Stimulated activated CD4-positive, alpha-beta T cell treated with anti-CD3 and anti-CD28 coated beads, Interleukin-1b, Interleukin-23, amount 100 ng/mL, for 1 hour (primary cell): ENCODE measurements at places on chromosomes 5 and 9.

DNA sequence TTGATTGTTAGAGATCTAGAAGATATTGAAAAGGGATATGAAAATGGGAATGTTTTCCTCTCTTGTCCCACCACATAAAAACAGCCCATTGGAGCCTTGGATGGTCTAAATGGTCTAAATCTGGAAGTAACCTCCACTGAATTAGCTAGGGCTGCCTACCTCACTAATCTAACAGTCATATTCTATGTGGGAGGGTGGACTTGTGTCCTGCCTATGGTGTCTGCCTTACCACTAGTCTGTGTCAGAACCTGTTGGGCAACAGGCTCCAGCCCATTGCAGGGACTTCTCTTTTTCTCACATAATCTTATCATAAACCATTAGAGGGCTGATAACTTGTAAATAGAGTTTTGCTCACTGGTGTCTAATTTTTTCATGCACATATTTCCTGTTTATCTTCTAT, 548.8 kb upstream of the CDH18 start:
- no peak for DNase-seq

DNA sequence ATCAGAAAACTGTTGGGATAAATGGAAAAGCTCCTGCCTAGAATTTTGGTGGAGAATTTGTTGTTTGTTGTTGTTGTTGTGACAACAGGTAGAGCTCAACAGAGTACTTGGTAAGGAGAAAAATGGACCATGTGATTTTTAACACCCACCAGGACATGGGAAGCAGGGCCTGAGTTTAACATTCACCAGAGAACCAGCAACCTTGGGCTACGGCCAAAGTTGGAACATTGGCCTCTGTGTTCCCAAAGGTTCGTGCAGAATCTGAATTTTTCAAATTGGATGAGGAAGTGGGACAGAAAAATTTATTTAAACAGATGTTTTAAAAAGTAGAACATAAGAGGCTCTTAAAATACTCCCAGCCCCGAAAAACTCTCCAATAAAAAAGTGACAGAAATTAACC, 127.0 kb downstream of the GNA14 start:
- no peak for DNase-seq

GRCh38 chr5:118616281-118616680, 372.1 kb downstream of the DTWD2 start:
- no peak for DNase-seq

- DNase-seq, result no peak
Observed at GRCh38 chr9:130531670-130532069, 47.7 kb upstream of the FUBP3 start.

DNA sequence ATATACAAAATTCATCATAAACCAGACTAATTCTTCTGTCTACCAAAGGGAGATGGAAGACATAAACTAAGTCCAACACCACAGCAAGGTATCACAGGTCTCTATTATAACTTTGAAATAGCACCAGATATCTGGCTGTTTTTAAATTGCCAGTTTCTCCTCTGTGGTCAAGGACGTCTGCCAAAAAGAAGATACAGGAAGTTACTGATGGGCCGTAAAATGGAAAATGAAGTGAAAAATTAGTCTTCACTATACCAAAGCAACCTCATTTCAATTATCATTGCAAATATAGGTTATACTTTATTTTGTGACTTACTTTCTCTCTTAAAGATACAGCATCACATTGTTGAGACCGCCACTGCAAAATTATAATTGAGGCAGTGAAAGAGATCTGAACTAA, 225.5 kb downstream of the NDUFS4 start:
- DNase-seq, result no peak

DNA sequence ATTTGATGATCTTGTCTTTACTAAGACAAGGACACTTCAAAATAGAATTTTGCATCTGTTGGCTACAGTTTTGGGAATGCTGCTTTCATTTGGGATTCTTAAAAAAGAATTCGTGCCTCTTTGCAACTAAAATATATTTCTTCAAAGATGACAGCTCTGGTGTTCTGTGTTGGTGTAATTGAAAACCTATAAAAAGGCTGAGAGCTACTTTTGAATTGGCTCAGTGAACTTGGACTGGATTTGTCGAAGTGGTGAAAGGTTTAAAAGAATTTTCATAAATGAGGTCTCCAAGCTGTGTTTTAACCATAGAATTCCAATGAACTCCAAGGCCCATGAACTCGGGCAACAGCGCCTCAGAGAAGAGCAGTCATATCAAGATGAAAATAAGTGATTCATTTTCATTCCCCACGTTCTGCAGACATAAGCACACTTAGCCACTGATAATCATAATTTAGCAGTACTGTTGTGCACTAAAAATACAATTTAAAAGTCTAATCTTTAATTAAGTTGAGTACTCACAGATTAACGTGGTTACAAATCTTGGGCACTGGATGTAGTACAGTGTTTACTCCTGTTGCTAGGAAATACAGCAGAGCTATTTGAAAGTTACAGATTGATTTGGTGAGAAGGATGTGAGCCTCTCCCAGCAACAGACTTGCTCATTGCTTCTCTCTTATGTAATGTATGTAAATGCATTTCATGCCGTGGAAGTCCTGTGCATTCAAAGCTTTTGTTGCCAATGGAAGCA, 10.9 kb downstream of the SNCAIP start:
- DNase-seq, result no peak

DNA sequence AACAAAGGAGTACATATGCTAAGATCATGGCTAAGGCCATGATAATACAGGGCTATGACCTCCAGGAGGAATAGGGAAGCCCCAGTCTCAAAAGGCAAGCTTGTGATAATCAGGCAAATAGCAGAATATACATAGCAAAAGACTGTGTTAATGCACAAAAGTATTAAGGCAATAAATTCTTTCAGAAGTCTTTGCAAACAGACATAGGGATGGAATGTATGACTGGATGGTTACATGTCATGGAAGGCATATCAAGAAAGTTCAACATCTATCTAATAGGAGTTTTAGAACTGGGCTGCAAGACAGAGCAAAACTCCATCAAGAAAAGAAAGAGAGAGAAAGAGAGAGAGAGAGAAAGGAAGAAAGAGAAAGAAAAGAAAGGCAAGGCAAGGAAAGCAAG, 264.5 kb upstream of the CDH6 start:
- DNase-seq, result no peak

GRCh38 chr9:107628444-107628843, 138.9 kb upstream of the KLF4 start:
- no peak for DNase-seq

GRCh38 chr9:85053206-85053786, 383.8 kb downstream of the NTRK2 start:
- DNase-seq, result no peak

DNA sequence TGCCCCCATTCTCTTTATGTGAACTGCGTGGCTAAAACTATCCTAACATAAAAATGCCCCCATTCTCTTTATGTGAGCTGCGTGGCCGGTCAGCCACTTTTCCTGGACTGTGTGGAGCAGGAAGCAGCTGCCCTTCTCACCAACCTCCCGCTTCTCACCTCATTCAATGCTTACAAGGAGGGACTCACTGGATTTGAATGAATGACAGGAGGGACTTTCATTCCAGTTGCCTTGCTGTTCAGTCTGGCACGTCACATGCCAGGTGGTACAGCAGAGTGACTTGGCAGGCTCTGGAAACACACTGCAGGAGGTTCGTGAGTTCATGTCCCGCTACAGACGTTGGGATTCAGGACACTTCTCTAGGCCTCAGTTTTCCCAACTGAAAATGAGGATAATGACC, 60.2 kb upstream of the NFIL3 start:
- DNase-seq, result no peak
